Fibroblast of skin of right biceps (primary cell): ENCODE measurements at places on chromosomes 5 and 9.
A peak's percentile ranks its signal among the peaks of the same experiment; 100 is the strongest.

- DNase-seq = peak; percentile 52
Measured at GRCh38 chr5:112012104-112012503, 255.1 kb upstream of the NREP start.

DNA sequence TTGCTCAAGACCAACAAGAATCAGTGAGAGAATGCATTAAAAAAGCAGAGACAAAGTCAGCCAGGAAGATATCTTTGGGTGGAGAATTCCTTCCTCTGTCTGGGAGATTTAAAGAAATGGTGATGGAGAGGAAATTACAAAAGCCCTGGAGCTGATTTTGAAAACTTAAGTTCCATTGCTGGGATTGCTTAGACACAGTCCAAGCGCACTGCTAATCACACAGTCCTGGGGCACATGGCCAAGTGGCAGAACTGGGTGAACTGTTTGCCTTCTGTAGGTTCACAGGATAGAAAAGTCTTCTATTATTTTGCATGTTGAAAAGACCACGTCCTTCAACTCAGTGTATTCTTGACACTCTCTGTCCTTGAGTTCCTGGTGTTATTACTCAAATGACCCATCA is 284.9 kb upstream of the FBXL7 start:
- DNase-seq = no peak

GRCh38 chr5:142808878-142809598 is 38.9 kb downstream of the ARHGAP26 start:
- no peak for DNase-seq

- DNase-seq = no peak
Measured at GRCh38 chr5:120039111-120039510, 409.8 kb downstream of the FAM170A start.

DNA sequence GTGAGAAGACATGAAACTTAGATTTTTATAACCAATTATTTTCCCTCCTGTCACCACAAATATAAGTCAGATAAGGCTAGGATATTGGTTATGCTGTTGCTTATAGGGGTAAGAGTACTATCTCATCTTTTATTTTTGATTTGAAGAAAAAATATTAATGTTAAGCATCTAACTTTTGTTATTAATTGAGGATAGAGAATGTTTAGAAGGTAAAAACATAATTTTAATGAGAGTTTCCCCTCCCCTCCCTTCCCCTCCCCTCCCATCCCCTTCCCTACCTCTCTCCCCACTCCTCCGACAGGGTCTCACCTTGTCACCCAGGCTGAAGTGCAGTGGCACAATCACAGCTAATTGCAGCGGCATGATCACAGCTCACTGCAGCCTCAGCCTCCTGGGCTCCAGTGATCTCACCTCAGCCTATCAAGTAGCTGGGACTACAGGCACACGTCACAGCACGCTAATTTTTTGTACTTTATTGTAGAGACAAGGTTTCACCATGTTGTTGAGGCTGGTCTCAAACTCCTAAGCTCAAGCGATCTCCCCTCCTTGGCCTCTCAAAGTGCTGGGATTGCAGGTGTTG is 86.7 kb downstream of the RIC1 start:
- DNase-seq = no peak

- DNase-seq = no peak
Measured at GRCh38 chr5:10332301-10332700, 21.2 kb upstream of the MARCHF6 start.

- peak; percentile 47 for DNase-seq
Measured at GRCh38 chr9:100098046-100098886, 534 bp downstream of the ERP44 start.

DNA sequence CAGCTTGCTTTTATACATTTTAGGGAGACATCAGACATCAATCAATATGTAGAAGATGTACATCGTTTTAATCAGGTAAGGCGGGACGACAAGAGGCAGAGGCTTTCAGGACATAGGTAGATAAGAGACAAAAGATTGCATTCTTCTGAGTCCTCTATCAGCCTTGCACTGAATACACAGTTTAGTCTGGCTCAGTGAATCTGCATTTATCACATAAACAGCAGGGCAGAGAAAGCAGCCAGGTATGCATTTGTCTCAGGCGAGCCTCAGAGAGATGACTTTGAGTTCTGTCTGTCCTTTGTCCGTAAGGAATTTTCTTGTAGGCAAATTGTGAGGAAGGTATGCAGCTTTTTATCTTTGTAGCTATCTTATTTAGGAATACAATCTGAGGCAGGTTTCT is 202.8 kb upstream of the TAS2R1 start:
- no peak for DNase-seq

GRCh38 chr5:55691265-55692105 is 20.6 kb downstream of the SLC38A9 start:
- peak; percentile 65 for DNase-seq

DNA sequence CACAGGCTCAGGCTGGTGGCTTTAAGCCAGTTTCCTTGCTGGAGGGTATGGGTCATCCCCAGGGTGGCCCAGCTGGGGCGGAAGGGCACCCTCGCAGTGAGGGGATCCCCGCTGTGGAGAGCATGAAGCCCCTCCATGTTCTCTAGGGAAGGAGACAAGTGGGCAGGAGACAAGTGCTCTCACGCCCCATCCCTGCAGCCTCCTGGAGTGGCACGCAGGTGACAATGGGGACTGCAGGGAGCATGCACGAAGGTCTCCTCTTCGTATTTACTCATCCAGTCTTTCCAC is 83.3 kb downstream of the GTF3C4 start:
- no peak for DNase-seq

DNA sequence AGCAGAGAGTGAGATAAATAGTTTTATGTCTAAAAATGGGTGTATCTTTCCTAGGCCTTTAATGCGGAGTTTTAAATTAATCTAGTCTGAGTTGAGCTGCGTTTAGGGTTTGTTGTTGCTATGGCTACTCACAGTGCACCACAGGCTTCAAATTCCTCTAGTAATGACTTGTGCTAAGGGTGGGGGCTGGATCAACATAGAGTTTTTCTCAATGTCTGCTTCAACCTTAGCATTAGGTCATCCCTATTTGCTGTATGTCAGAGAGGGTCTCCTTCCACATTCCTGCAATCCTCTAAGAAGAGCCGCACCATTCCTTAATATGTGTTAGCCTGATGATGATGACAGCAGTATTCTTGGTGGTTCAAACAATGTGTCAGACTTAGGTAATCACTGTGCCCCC is 465.6 kb upstream of the KIF2A start:
- DNase-seq = peak; percentile 41

GRCh38 chr5:80953587-80953986 is 6.6 kb upstream of the RASGRF2 start:
- DNase-seq = no peak

GRCh38 chr5:173300389-173301047 is 27.7 kb downstream of the STC2 start:
- DNase-seq = no peak

- peak; percentile 67 for DNase-seq
Measured at GRCh38 chr5:160260881-160261815, 31.8 kb downstream of the FABP6 start.

- DNase-seq = no peak
Measured at GRCh38 chr9:23747088-23748075, 78.7 kb downstream of the ELAVL2 start.

DNA sequence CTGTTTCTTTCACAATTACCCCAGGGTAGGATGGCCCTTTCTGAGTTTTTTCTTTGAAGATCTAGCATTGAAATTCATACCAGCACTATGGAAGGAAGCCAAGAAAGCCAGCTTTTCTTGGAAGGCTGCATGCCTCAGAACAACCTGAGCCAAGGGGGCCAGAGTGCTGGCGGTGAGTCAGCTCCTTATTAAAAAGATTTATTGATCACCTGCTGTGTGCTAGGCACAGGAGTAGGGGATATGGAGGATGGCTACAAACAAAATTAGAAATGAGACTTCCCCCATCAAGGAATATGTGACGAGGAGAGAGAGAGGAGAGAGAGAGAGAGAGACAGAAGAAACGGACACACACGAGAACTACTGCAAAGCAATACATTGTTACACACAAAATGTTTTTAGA is 184.6 kb upstream of the PUM3 start:
- peak; percentile 25 for DNase-seq

DNA sequence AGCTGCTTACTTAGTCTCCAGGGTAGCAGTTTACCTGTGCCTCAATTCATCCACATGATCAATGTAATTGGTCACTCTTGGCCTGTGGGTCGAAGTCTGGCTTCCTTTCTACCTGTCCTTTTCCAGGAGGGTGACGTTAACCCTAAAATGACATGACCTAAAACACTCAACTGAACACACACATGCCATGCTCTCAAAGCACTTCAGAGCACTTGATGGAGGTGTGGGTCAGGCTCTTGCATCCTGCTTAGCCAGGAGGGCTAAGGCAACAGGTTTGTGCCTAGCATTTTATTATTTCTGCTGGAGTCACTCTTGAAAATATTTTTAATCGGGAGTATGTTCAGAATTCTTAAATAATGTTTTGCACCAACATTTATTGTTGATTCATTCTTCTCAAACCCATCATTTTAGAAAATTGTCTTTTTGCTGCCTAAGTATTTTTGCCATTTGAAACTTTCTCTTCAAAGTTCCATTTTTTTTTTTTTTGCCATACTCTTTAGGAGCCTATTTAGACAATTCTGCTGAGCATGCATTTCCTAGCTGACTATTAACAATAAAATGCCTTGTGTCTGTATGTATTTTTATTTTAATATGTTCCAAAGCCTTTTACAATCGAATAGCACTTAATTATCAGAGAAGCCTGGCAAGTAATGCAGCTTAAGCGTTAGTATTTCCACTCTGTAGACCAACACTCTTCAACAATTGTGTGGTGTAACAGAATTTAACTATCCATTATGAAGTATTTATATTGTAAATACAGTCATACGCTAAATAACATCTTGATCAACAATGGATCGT is 59.1 kb downstream of the ATP10B start:
- no peak for DNase-seq

DNA sequence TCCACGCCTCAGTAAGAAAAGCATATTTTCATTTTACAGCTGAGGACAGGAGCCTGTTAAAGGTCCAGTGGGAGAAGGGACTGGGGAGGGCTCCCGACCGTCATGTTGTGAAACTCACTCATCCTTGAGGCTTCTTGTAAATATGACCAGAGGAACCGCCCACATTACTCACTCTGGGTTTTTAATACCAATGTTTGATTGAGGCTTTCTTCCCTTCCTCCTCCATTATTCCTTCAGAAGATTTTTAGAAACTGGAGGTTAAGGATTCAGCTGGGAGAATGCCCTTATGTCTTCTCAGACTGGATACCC is 61.4 kb upstream of the GLRX start:
- DNase-seq = peak; percentile 56

DNA sequence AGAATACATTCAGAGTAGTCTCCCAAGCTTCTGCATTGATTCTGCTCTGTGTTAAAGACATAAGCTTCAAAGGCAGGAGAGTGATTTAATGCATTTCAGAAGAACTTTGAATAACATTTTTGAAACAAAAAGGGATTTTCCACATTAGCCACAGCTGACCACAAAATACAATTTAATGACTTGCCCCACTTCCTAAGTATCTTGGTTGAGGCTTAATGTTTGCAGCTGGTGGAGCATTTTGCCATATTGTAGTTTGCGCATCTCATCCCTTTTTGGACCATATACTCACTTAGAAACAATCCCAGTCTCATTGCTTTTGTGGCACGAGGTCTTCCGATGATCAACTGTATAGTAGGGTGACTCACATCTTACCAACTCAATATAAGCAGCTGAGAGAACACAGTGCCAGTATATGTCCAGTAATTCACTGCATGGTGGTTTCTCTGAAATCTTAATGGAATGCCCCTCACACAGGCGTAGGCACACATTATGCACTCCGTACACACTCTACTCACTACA is 455.8 kb upstream of the PTGER4 start:
- peak; percentile 91 for DNase-seq

GRCh38 chr5:147415651-147416050 is 94.2 kb downstream of the DPYSL3 start:
- no peak for DNase-seq

DNA sequence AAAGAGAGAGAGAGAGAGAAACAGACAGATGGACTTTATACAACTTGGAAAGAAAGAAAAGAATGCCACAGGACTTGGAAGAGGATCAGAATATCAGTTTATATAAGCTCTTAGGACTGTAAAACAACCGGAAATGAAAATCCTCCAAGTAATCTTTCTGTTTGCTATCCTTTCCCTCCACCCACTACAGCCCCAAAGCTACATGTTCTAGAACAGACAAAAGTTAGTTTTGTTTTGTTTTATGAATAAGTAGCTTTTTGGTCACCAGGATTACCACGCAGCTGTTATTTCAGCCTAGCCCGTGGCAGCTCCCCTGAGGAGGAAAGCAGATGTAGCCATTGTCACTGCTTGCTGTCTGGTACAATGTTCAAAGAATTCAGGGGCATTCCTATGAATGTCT is 66.6 kb downstream of the SH3TC2 start:
- no peak for DNase-seq

DNA sequence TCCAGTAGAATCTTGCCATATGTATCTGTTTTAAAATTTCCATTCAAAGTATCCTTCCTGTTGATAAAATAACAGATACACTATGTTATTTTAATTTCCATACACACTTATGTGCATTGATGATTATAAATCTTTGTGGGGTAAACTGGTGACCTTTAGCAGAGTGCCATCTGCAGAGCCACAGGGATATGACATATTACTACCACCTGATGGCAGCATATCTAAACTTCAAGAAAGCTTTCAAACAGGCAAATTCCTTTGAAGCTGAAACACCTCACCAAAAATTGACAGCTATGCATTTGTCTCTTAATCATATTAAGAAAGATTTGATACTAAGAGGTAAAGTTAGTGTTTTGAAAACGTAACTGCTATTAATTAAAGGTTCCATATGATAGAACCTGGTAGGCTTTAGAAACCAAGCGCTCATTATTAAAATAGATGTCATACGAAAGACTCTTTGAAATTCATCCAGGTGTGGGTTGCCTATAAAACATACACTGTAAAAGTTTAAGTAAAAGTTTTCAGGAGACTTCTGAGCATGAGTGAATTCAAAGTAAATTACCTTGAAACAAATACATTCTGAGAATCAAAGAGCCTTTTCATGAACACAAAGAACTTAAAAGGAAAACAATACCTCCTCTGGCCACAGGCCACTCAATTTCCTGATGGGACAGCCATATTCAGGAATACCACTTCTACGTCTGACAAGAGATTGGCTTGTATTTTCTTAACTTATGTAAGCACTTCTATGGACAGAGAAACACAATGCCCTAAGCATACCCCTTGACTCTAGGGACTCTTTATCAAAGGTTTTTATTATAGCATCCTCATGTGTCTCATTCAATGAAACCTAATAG is 93.3 kb downstream of the KIAA0825 start:
- peak; percentile 25 for DNase-seq

DNA sequence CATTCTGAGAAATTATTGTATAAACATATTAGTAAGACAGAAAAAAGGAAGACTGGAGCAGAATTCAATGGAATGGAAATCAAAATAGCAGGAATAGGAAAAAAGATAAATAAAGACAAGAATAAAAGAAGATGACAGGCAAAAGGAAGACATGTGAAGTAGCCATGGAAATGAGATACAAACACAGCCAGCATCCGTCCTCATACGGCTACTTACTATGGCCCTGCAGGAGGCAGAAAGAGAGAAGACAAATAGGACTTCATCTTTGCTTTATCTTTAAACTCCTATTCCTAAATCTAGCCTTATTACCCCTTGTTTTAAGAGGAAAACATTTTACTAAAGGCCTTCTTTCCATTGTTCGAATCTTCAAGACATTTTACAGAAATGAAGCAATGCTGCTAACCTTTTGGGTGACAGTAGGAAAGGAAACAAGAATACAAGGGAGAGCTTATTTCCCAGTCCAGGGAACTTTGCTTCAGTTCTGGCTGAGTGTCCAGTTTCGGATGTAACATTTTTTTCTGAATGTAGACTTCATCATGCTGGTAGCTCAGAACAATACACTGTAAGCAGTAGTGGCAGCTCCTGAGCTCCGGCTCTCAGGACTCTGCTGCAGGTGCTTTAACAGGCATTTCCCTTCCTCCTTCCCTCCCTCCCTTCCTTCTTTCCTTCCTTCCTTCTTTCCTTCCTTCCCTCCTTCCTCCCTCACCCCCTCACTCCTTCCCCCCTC is 106.4 kb upstream of the SLC12A2 start:
- DNase-seq = no peak
